ENCODE measurements at places on chromosomes 2 and 18. TPM values are rescaled to one million over a fixed set of nuclear protein-coding genes. Genes with fewer than 3 reads are reported as not detected.

The NEURL3 gene
- total RNA-seq, result not detected

The RGPD8 gene
- total RNA-seq, result 23.0 TPM

The UGT1A8 gene
- total RNA-seq, result not detected

The IL1A gene
- 0.85 TPM for total RNA-seq

The PJVK gene
- total RNA-seq, result 2.5 TPM

The PXDN gene
- total RNA-seq, result 430 TPM

The SERPINB4 gene
- total RNA-seq, result not detected

The ZSCAN30 gene
- total RNA-seq, result 21.9 TPM

The ASXL3 gene
- total RNA-seq, result under 0.01 TPM

The EVA1A gene
- total RNA-seq, result 26.7 TPM

The ZNF397 gene
- total RNA-seq, result 14.5 TPM

The NAT8 gene
- total RNA-seq, result not detected

The COL4A3 gene
- total RNA-seq, result 3.5 TPM

The WBP1 gene
- total RNA-seq, result 67.7 TPM

The PRSS56 gene
- total RNA-seq, result not detected

The GPAT2 gene
- total RNA-seq, result 32.3 TPM

The AGBL5 gene
- 23.9 TPM for total RNA-seq

The TUBA4B gene
- total RNA-seq, result not detected

The GULP1 gene
- total RNA-seq, result 35.6 TPM

The GAREM1 gene
- total RNA-seq, result 3.5 TPM

The EPG5 gene
- 66.9 TPM for total RNA-seq

The TCF7L1 gene
- total RNA-seq, result 5.1 TPM

The DSC1 gene
- not detected for total RNA-seq

The ALPP gene
- total RNA-seq, result not detected

The SCYGR4 gene
- not detected for total RNA-seq

The SIX3 gene
- total RNA-seq, result not detected

The PRKAG3 gene
- 0.52 TPM for total RNA-seq

The HK2 gene
- total RNA-seq, result 113 TPM

The OR6B2 gene
- not detected for total RNA-seq

The SLC40A1 gene
- 53.8 TPM for total RNA-seq

The MARS2 gene
- 5.4 TPM for total RNA-seq

The ZNF638 gene
- 88.7 TPM for total RNA-seq

The ITGAV gene
- 346 TPM for total RNA-seq

The DNAH7 gene
- total RNA-seq, result 0.46 TPM

The ITPRIPL1 gene
- total RNA-seq, result 1.3 TPM

The RTP5 gene
- not detected for total RNA-seq

The CXCR1 gene
- total RNA-seq, result not detected

The FBXO48 gene
- 0.39 TPM for total RNA-seq

The LONRF2 gene
- total RNA-seq, result 0.52 TPM

The RELCH gene
- 38.4 TPM for total RNA-seq

The EFEMP1 gene
- total RNA-seq, result 3,873 TPM

The DPYSL5 gene
- total RNA-seq, result not detected

The AKAIN1 gene
- not detected for total RNA-seq

The SRD5A2 gene
- not detected for total RNA-seq

The KIF1A gene
- total RNA-seq, result 0.33 TPM

The CIDEA gene
- 0.13 TPM for total RNA-seq

The ZC3H6 gene
- 5.9 TPM for total RNA-seq

The CFC1 gene
- not detected for total RNA-seq

The MERTK gene
- 0.69 TPM for total RNA-seq

The PSMG2 gene
- 35.8 TPM for total RNA-seq

The ADAM17 gene
- 51.7 TPM for total RNA-seq

The MC2R gene
- total RNA-seq, result not detected

The EGR4 gene
- not detected for total RNA-seq

The OSBPL1A gene
- 38.6 TPM for total RNA-seq

The MOGAT1 gene
- total RNA-seq, result not detected

The CSRNP3 gene
- 1.4 TPM for total RNA-seq
